Thymus (tissue), 14 donors: ENCODE measurements at places on chromosomes 1 and 21. TPM values are rescaled to one million over a fixed set of nuclear protein-coding genes. Genes with fewer than 3 reads are reported as not detected.

- no peaks in the 10 kb centered on the region for H3K36me3 ChIP-seq
- no peak overlapping the region for H3K4me3 ChIP-seq
- no peaks in the 10 kb centered on the region for H3K27me3 ChIP-seq
- no peak for DNase-seq
These were observed 367.9 kb upstream of the DUSP10 start for GRCh38 chr1:222109836-222110235.

DNA sequence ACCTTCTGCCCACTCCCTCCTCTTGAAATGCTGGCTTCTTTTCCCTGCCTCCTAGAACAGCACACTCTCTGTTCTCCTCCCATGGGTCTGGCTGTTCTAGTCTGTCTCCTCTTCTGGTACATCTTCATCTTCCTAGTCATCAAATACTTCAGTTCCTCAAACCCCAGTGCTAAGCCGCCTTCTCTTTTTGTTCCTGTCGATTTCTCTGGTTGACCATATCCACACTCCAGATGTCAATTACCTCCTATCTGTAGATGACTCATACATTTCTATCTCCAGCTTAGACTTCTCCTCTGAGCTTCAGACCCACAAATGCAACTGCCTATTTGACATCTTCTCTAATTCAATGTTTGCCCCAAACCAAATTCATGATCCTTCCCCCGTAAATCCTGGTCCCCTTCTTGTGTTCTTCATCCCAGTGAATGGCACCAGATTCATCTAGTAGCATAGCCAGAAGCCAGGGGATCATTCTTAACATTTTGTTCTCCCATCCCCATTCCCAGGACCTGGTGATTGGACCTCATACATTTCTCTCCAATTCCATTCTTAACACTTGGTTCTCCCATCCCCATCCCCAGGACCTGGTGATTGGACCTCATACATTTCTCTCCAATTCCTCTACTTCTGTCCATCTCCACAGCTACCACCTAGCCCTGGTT is 35.9 kb downstream of the USP24 start:
- peaks cover 2% of the 10 kb centered on the region for H3K4me1 ChIP-seq
- H3K27ac ChIP-seq, result no peak overlapping the region
- H3K36me3 ChIP-seq, result peaks cover 5% of the 10 kb centered on the region
- no peak for DNase-seq

DNA sequence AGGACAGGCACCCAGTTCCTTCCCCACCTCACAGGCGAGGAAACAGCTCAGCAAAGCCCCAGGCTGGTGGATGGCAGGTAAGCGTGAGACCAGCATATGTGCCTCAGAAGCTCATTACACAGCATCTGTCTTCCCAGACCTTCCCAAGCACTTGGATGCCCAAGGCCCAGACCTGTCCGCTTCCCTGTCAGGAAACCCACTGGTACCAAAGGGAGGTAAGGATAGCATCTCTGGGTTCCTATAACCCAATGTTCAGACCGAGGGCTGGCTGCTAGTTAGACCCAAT is 3.3 kb downstream of the POFUT2 start:
- H3K27me3 ChIP-seq, result peaks cover 7% of the 10 kb centered on the region
- no peak overlapping the region for H3K27ac ChIP-seq
- DNase-seq, result no peak
- no peak overlapping the region for H3K4me3 ChIP-seq
- H3K4me1 ChIP-seq, result peaks cover 8% of the 10 kb centered on the region

DNA sequence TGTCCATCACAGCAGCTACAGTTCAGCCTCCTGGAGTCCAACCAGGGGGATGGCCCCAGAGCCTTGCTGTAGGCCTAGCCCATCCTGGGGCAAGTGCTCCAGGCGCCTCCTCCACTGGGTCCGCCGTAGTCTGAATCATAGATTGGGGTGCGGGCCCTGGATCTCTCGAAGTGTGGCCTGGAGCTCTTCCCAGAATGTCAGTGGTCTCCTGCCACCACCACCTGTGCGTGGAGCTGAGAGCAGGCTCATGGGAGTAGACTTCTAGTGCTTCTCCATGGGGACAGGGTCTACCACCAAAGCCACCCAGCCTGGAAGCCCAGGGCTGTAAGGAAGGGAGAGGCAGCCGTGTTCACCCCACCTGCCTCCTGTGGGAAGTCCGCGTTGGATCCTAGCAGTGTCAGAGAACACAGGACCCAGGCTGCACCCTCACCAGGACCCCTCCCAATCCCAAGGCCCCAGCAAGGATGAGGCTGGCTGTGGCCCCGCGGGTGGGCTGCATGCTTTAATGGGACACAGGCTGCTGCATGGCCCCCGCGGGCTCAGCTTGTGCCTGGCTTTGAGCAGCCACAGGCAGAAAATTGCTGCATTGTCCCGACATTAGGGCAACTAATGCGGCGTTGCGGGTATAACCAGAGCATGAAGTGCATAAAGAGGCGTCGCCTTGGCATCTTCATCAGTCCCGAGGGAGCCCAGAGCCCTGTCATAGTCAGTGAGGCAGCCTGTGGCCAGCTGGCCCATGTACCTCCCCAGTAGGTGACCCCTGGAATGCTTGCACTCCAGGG is 735 bp upstream of the HES3 start:
- no peak overlapping the region for H3K4me3 ChIP-seq
- no peaks in the 10 kb centered on the region for H3K36me3 ChIP-seq
- no peak for DNase-seq
- peaks cover 13% of the 10 kb centered on the region for H3K4me1 ChIP-seq
- H3K27me3 ChIP-seq, result peaks cover 100% of the 10 kb centered on the region

DNA sequence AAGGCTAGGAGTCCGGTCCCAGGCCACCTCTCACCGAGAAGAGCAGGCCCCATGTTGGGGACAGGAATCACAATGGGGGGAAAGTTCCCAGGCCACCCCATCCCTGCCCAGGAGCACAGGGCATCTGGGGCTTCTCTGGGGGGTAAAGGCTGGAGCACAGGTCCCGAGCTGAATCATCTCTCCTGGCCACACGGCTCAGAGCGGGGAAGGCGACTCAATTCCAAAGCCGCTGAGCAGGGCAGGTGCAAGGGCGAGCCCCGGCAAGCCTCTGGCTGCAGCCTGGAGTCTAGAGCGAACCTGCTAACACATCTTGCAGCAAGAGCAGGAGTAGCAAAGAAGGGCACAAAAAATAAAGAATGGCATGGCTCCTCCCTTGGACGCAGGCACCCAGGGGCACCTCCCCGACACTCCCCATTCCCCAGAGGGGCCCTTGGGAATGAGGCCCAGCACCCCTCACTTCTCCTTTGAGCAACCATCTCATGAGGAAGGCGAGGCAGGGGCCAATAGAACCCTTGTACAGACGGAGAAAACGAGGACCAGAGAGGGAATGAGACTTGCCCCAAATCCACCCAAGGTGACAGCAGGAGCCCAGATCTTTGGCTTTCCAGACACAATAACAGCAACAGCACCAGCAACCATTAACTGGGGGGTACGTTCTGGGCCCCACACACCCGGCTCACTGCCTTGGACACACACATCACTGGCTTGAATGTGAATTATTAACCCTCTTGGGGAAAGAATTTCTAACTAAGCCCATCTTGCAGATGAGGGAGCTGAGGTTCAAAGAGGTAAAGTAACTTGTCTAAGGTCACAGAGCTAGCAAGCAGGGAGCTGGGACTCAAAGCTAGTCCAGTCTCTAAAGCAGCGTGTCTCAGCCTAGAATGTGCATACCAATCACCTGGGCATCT is 20.7 kb upstream of the ALDH4A1 start:
- peaks cover 39% of the 10 kb centered on the region for H3K4me1 ChIP-seq
- DNase-seq, result no peak
- no peak overlapping the region for H3K4me3 ChIP-seq
- peaks cover 19% of the 10 kb centered on the region for H3K36me3 ChIP-seq

DNA sequence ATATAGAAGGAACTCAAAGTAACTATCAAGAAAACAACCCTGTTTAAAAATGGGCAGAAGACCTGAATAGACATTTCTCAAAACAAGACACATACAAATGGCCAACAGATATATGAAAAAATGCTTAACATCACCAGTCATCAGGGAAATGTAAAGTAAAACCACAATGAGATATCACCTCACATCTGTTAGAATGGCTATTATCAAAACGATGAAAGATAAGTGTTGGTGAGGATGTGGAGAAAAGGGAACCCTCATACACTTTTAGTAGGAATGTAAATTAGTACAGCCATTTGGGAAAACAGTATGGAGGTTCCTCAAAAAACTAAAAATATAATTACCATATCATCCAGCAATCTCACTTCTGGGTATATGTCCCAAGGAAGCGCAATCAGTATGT is 3.0 kb downstream of the CTSS start:
- H3K4me1 ChIP-seq, result no peaks in the 10 kb centered on the region

DNA sequence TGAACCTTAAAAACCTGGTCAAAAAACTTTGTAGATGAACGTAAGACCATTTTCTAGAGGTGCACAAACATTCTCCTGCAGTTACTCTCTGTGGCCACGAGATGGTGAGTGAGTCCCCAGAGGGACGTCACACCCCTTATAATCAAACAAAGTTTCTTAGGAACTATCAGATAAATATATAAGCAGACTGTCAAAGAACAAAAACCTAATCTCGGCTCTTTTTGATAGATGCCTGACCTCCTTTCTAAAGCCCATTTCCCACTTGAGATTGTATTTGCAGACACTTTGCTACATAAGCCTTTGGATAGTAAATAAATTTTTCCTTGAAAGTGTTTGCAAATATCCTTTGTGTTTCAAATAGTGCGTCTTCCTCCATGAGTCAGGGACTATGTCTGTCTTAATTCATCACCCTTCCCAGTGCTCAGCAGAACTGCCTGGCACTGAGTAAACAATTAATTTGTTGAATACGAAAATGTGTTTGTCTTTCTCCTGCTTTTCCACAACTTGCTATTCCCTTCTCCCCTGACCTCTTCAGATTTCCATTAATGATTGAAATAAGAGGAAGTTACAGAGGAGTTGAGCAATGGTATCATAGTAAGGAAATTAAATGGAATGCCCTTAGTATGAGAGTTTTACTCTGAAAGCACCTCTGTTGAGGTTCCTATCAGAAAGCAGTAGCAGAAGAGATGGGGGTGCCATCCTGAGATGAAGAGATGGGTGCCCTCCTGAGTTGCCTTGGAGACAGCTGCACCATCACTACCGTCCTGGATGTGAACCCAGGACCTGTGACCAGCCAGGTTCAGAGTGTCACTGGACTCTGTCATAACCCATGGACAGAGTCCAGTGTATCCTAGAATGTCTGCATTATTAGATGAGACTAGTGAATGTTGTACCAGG is 57.8 kb upstream of the RAVER2 start:
- H3K4me1 ChIP-seq, result no peaks in the 10 kb centered on the region
- no peak overlapping the region for H3K27ac ChIP-seq
- H3K27me3 ChIP-seq, result no peaks in the 10 kb centered on the region
- H3K36me3 ChIP-seq, result no peaks in the 10 kb centered on the region

DNA sequence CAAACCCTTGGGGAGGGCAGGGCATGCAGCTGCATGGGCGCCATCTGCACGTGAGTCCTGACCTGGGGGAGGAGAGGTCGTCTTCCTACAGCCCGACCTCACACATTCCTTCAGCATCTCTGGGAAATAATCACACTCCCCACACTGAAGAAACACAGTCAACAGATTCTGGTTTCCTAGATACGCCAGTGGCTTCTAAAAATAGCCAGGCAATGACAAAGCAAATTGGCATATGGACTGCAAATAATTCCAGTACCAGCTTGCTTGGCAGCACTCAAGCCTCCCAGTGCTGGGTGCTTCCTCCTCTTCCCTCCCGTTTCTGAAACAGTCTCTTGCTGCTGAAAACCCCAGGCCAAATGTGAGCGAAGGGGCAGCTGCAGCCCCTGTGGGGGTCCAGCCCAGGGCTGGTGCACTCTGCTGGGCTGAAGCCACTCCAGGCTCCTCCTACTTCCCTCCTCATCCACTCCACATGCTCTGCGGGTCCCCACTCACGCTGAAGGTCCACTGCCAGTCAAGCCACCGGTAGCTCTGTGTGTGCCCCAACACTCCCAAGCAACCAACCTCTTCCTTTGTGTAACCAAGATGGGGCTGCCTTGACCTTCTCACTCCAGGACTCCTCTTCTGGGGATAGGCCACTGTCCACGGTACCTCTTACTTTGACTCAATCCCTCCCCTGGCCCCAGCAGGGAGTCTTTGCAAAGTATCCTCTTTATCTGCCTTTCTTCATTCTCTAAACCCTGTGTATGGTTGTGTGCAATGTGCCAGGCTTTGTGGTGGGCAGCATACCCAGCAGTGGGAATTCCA is 69.0 kb downstream of the KCND3 start:
- no peaks in the 10 kb centered on the region for H3K4me1 ChIP-seq
- H3K4me3 ChIP-seq, result no peak overlapping the region
- no peaks in the 10 kb centered on the region for H3K36me3 ChIP-seq
- DNase-seq, result no peak

CRYBG2 gene
- total RNA-seq, result 0.76 TPM

MARCKSL1 gene
- total RNA-seq, result 89.0 TPM

IGSF5 gene
- 0.66 TPM for total RNA-seq
